ENCODE measurements at places on chromosomes 7 and 10.
A peak's percentile ranks its signal among the peaks of the same experiment; 100 is the strongest.

- no peak for DNase-seq
Measured at GRCh38 chr7:85708221-85708620, 521.4 kb upstream of the SEMA3D start.

DNA sequence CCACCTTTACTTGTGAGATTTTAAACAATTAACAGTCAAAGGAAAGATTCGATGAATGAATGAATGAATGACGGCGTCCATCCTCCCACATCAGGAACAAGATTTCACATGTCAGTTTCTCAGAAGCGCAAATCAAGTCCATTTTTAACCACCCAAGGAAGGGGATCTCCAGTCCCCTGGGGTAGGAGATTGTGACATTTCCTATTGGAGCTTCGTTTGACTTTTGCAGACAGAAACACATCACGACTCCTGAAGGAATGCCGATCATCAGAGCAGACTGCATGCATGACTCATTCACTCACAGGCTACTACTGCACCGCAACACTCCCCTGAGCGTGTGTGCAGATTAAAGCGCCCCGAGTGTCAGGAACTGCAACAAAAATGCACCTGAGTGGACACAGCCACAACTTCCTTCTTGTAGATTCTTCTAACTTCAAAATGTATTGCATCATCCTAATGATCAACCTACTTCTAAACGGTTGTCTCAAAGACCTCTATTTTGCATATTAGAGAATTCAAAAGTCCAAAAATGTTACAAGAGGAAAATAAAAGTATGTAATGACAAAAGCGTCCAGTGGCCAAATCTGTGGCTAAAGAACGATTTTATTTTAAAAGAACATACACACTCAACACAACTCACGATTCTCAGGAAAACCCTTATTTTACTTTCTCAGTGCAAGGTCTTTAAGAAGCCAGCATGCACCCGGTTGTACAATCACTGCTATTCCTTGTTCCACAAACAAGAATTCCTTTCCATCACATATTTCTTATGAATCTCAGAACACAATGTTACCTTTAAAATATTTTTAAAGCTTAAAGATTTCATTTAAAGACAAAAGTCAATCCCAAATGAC is 172.6 kb downstream of the FAM107B start:
- peak; percentile 86 for DNase-seq

GRCh38 chr7:152660021-152660420 is 15.9 kb downstream of the XRCC2 start:
- DNase-seq: no peak

DNA sequence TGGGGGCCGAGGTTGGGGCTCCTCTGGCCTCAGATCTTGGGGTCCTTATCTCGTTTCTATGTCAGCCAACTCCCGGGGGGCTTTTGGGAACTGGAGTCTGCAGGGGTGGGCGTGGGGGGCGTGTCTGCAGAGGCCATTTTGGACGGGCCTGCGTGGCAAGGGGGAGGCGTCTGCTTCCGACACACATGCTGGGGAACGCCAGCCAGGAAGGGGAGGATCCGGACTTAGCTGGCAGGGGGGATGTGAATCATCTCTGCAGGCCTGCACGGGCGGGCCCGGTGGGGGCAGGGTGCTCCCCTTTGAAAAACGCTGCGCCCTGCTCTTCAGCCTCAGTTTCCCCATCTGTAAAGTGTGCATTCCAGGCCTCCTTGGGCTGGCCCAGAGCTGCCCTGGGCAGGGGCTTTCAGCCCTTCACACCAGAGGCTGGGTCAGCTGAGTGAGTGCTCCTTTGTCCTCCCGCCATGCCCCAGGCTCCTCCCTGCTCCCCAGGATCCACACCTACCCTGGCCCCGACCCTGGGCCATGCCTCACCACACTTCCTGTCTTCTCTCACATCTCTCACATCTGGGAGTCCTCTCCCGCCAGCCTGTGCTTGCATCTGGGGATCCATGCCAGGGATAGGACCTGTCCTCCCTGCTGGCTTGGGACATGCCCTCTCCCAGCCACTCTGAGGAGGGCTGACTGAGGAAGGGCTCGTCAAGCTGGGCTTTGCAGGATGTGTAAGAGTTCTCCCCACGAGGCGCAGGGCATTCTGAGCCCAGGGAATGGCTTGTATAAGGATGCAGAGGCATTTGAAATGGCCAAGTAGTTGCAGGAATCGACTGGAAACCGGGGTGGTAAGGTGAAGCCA is 172.6 kb upstream of the TNRC18 start:
- peak; percentile 88 for DNase-seq

DNA sequence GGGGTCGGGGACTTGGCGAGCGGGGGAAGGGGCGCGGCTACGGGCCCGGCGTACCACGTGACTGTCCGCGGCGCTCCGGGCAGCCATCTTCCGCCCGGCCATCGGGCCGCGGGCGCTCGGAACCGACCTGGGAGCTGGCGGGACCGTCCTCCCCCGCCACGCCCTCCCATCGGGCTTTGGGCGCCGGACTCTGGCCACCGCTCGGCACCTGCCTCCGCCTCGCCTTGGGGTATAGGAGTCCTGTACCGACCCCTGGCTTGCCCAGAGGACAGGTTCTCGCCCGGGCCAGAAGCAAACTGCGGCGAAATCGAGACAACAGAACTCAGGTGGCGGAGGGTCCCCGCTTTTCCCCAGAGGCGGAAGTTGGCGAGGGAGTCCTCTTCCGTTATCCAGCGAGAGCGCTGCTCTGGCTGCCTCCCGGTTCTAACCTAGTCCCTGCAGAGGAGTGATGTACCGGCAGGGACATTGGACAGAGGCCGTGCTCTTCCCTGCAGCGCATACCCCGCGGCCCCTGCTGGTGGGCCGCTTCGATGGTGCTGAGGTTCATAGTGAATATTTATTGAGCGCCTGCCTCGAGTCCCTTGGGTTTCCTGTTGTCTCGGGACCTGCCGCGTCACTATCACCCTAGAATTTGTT is 1.2 kb upstream of the SGMS1 start:
- peak; percentile 88 for DNase-seq

- no peak for DNase-seq
Measured at GRCh38 chr10:123519861-123520260, 146.3 kb upstream of the GPR26 start.

DNA sequence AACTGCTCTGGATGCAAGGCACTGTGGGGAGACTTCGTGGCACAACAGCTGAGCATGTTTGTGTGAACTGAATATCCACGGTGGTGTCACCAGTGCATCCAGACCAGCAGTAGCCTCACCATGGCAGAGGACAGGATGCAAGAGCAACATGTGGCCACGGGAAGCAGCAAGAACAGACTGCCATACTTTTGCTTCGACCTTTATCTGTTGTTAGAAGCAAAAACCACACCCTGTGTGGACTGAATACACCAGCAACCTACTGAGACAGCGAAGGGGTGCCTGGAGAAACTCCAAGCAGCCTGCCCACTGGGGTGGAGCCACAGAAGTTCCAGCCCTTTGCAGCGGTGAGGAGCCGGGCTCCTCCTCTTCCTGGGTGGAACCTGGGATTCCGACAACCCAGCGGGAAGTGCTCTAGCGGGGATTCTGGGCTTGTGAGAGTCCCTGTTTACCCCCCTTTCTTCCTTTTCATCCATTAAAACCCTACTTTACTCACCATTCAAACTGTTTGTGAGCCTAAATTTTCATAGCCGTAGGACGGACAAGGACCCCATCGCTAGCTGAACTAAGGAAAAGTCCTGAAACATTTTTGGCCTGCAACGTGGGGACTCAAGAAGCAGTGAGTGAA is 584.9 kb downstream of the GRM8 start:
- DNase-seq: no peak

DNA sequence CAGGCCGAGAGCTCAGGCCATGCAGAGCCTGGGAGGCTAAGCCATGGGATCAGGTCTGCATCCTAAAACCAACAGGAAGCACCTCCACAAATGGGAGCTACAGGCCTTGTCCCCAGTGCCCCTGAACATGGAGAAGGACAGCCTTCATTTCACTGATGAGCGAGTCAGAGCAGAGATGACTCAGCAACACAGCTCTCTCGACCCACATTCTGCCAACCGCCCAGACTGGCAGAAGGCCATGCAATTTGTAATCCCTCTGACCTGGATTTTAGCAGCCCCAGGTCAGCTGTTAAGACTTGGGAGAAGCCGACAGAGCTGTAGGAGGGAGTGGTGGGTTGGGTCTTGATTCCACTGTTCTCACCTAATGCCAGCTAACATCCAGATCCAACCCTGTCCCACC is 25.5 kb downstream of the VOPP1 start:
- peak; percentile 90 for DNase-seq

- no peak for DNase-seq
Measured at GRCh38 chr7:92451645-92452044, 4.4 kb downstream of the GATAD1 start.

DNA sequence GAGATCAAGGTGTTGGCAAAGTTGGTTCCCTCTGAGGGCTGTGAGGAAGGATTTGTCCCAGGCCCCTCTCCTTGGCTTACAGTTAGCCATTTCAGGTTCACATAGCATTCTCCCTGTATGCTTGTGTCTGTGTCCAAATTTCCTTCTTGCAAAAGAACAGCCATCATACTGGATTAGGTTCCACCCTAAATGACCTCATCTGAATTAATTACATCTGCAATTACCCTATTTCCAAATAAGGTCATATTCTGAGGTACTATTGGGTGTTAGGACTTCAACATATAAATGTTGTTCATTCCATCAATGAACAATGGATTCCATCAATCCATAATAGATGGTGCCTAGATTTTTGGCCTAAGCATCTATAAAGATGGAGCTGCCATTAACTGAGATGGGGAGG is 16.2 kb upstream of the LRRC17 start:
- DNase-seq: no peak
